Right renal pelvis (tissue), 4 donors: ENCODE measurements at places on chromosomes 1 and 21.

GRCh38 chr1:165288350-165289120, 68.0 kb downstream of the LMX1A start:
- DNase-seq: no peak

- no peak for DNase-seq
These were observed 130.8 kb upstream of the SGIP1 start for GRCh38 chr1:66403007-66403731.

GRCh38 chr1:32816676-32817158, 441 bp downstream of the YARS1 start:
- no peak for DNase-seq

GRCh38 chr1:212450331-212450881, 17.7 kb downstream of the NENF start:
- DNase-seq: no peak

DNA sequence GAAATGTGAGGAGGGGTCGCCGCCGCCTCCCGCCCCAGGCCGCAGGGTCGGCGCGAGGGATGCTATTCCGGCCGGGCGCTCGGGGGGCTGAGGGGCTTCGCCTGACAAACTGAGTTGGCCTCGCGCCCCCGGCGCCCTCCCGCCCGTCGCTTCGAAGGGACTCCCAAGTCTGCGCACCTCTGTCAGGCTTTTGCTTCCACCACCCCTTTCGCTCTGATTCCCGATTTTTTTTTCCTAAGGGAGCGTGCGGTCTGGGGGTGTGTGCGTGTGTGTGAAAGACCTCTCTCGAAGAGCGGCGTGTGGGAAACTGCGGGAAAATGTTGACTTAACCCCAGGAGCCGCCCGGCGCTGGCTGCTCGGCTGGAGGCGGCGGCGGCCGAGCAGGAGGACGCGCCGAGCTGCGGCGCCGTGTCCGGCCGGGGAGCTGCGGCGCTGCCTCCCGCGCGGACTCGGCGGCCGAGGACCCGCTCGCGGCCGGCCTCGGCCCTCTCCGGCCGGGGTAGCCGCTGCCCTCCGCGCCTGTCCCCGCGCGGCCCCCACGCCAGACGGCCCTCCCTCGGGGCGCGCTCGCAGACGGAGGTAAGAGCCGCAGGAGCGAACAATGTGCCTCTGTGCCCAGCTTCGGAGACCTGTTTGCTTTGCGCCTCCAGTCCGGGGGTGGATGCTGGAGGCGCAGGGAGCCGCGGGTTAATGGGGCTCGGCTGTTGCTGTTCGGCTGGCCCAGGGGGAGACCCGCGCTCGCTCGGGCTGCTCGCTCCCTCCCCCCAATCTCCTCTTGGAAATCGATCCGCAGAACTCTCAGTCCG, 1.1 kb downstream of the ADGRL2 start:
- no peak for DNase-seq

GRCh38 chr1:116911779-116912469, 2.2 kb downstream of the PTGFRN start:
- DNase-seq: no peak

DNA sequence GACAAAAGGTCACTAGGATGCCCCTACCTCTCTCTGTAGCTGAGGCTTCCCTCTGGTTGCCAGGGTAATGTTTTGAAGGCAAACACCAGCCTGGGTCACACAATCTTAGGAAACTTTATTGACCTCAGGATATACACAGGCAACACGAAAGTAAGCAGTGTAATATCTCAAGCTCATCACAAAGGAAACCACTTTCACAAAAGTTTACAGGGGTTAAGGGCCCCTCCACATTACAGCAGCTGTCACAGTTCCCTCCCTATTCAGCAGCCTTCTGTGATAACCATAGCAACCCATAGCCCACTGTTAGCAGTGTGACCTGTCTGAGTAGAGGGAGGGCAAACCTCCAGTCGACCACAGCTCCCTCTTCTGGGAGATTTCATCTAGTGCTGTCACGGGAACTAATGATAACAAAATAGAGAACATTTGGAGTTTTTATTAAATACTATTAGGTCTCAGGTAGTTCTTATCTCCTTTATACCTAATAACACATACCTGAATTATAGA, 149.8 kb downstream of the PTPRC start:
- DNase-seq: no peak

GRCh38 chr21:35309316-35309715, 260.2 kb upstream of the RUNX1 start:
- DNase-seq: no peak

DNA sequence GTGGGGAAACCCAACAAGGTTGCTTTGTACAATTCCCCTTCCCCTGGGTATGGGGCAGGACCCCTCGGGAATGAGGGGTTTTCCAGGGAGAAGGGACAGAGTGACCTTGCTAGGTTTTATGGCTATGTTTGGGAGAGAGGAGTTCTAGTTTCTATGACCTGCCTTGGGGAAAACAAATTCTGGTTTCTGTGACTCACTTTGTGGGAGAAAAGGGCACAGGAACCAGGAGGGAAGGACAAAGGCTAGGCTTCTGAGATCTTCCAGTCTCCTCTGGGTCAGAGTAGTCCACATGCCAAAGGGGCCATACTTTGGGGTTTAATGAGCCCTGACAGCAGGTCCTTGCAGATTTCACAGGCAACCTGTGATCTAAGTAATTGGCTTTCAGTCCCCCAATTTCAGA, 5.5 kb upstream of the PTGER3 start:
- DNase-seq: no peak

GRCh38 chr1:94017155-94017829, 103.7 kb downstream of the ABCA4 start:
- DNase-seq: no peak

DNA sequence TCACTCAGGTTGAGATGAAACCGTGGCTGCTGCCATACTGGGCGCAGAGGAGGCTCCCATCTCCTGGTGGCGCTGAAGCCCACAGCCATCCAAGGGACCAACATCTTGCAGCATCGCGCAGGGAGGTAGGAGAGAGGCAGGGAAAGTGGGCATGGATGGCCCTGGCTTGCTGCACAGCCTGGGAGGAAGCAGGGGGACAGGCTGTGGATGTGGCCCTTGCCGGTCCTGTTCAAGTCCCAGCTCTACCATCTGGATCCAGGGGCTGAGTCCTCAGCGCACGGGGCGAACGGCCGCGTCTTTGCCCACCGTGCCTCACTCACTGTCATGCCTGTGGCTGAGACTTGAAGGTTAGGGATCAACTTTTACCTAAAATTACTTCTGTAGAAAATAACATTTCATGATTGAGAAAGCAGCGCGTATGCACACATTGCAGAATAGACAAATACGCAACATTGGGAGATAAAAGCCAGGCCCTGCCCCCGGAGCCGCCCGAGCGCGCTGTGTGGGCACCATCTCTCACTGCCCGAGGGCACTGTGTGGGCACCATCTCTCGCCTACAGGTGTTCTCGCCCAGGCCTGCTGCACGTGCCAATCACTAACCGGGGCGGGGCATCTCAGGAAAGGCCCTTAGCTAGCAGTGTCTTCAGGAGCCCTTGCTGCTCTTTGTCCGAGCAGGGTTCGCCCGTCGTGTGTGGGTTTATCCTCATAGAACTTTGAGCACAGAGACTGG, 11.5 kb downstream of the SLX9 start:
- DNase-seq: no peak

DNA sequence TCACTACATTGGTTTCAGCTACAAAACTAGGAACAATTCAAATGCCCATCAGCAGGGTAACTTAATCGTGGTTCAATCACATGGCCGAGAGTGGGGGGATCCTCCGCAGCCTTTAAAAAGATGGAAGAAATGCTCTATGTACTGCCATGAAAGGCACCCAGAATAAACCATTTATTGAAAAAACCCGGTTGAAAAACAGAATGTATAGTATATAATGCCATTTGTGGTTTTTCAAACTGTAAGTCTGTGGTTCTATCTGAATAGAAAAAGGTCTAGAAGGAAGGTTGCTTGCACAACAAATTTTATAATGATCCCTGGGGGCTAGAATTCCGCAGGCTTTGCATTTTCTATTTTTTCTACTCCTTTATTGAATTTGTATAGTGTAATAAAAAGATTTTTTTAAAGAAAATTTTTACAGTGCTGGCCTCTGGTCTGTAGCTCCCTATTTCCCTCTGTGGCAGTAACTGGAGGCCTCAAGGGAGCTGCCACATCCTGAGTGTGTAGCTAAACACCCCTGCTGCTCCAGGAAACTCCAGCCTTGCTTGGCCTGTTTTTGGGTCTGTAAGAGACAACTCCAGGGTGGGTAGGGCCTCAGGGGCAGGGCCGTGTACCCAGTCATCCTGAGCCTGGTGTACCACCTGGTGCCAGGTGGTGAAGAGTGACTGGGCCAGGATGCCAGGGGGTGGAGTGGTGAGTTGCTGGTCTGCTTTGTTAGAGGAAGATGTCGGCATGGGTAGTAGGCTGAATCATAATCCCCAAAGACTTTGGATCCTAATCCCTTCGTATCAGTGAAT, 51.5 kb upstream of the EPS8L3 start:
- DNase-seq: no peak

DNA sequence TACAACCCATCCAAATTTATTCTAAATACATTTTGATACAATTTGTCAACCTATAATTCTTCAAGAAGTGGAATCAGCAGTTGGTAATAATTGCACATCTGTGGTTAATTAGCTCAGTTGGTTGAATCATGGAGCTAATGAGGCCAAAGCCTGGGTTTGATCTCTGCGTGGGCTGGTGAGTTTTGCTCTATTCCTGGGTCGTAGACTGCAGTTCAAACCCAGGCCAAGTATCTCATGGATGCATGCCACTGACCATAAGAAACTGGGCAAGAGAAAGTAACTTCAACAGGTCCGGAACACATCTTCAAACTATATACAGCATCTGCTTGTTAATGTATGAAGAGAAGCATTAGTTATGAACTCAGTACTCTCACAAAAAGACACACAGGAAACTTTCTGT, 779.7 kb downstream of the USP25 start:
- DNase-seq: no peak

GRCh38 chr1:79594121-79594698, 587.7 kb upstream of the ADGRL4 start:
- no peak for DNase-seq

DNA sequence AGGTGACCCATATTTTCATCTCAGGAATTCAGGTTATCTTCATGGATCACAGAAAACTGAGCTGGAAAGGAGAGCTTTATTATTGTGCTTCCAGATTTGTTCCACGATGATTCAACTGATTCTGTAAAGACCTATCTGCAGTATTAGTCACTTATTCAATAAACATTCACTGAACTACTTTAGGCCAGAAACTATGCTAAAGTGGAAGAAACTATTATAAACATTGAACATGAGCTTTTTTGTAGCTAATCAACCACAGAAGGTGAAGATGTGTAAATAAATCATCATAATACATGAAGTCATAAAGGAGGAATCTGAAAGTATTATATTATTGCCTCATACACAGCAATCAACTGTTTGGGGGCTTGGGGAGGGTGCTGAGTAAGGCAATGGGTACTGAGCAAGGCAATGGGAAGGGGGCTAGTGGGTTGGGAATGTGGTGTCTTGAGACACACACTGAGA, 30.6 kb upstream of the EXO1 start:
- no peak for DNase-seq

GRCh38 chr1:14841456-14841855, 243.0 kb downstream of the KAZN start:
- DNase-seq: no peak
